ENCODE measurements at places on chromosomes 2 and 18.

- no peak for DNase-seq
These were observed 108.8 kb upstream of the PPP1CB start for GRCh38 chr2:28642796-28643195.

- DNase-seq = no peak
These were observed 31.4 kb downstream of the FECH start for GRCh38 chr18:57555134-57555533.

- no peak for DNase-seq
These were observed 3.4 kb upstream of the CKAP2L start for GRCh38 chr2:112767693-112768330.

GRCh38 chr18:32674491-32674890 lies 98.3 kb downstream of the KLHL14 start:
- no peak for DNase-seq

DNA sequence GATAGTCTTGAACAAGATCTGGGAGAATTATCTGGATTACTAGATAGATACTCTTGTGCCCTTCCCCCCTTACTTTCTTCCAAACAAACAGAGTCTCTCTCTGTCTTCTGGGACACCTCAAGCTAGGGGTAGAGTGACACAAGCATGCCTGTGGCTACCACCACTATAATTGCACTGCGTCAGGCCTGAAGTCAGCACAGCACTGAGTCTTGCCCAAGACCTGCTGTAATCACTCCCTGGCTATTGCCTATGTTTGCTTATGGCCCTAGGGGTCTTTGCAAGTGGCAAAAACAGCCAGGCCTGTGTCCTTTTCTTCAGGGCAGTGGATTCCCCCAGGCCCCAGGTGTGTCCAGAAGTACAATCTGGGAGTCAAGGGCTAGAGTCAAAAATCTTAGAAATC lies 106.6 kb downstream of the SLC5A7 start:
- DNase-seq = no peak

DNA sequence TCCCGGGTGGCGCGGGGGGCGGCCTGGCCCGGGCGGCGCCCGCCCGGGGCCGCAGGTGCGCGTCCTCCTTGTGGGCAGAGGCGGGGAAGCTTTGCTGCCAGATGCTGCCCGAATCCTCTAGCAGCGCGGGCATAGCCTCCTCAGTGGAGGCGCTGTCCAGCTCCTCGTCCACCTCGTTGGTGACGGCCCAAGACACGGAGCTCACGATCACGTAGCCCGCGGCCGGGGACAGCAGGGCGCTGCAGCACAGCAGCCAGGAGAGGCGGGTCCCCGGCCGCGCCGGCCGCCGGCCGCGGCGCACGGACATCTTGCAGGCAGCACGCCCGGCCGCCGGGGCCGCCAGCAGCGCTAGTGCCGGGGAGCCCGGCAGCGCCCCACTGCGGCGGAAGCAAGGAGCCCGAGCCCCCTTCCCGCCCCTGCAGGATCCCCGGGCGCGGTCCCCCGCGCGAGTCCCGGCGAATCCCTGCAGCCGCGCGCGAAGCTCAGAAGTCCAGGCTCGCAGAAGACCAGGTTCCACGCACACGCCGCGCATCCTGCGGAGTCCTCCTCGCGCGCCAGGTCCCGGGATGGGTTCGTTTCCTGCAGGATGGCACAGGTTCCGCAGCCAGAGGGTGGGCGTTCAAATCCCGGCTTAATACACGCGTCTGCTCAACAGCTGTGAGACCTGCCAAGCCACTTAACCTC lies at the start of gene CREG2:
TSS of gene CREG2 (minus strand) at position 353 of the 684 bp plus-strand sequence. CDS start at position 307, 46 bp downstream.
- DNase-seq = peak; percentile 87

- DNase-seq = no peak
These were observed 28.9 kb downstream of the EFEMP1 start for GRCh38 chr2:55894720-55895119.

GRCh38 chr2:193542762-193543161 lies 1348.0 kb upstream of the TMEFF2 start:
- DNase-seq = no peak

DNA sequence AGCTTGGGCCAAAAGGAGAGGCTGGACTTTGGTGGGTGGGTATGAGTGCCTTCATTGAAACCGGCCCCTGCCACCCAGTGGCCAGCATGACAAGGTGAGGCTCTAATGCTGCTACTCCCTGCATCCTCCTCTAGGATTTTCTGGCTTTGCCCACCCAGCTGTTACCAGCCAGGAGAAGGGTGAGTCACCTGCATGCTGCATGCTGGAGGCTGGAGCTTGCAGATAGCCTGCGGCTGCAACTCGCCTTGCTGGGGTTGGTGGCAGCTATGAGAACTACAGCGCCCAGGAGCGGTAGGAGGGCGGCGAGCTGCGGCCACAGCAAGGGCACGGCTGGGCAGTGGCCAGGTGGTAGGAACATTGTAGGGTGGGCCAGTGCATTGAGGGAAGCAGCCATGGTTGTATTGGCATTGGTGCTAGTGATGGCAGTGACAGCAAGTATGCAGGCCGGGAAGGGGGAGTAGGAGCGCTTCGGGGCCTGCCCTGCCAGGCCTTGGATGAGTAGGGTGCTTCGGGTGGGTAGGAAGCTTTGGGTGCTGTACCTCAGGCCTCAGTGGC lies 75.4 kb upstream of the SLC35G4 start:
- DNase-seq = no peak

DNA sequence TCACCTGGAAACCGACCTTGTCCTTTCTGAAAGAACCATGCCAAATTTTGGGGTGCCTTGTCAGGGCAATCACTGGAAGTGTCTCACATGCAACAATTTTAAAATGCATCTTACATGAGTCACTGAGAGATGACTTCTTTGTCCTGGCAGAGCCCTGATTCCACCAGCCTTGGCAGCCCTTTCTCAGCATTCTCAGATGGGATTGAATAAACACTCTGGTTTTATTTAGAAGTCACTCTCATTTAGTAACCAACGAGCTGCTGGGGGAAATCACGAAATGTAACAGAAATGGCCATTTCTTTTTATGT lies 3.8 kb upstream of the ATP8B1 start:
- DNase-seq = no peak

All from nephron progenitor cell (in vitro differentiated cells).